SK-N-DZ (cell line): ENCODE measurements at places on chromosomes 6 and 20.

DNA sequence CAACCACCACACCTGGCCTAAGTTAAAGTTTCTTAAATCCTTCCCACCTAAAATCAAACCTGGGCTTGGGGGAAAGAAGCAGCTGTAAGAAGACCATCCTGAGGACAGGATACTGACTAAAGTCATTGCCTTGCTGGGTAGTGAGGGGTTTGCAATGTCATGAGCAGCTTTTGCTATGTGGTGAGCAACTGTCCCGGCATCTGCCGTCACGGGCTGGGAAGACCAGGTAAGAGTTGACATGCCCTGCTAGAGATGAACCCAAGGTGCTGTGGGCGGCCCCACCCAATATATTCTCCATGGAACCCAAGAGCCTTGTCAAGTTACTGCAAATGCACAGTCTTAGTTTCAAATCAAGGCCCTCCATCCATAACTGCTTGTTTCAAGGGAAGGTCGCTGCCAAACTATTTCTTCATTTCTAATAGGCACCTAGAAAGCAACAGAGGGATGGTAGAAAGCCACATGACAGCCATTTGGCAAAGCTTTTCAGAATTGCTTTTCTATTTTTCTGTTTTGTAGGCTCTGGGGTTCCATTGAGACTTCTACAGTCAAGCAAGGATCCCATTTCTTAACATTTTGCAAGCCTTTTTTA is 357.8 kb upstream of the JARID2 start:
- no peak for DNase-seq

- no peak for DNase-seq
Observed at GRCh38 chr20:8675896-8676295, 393.0 kb upstream of the PLCB4 start.

DNA sequence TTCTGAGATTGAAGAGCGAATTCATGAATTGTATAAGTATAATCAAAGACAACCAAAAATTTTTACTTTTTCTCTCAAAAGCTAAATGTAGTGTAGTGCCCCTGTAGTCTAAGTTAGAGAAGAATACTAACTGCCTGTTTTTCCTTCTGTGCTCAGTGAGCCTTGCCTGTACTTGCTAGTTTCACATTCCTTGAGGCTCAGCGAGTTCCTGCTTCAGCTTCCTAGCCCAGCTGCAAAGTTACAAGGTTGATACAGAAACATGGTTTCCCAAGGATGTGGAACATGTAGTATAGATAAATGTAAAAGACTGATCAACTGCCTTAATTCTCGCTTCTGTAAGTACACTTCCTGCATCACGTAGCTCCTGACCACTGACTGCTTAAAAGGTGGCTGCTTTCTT is 33.1 kb upstream of the SEC63 start:
- no peak for DNase-seq

GRCh38 chr6:156273065-156273711 is 504.0 kb upstream of the ARID1B start:
- DNase-seq: no peak

DNA sequence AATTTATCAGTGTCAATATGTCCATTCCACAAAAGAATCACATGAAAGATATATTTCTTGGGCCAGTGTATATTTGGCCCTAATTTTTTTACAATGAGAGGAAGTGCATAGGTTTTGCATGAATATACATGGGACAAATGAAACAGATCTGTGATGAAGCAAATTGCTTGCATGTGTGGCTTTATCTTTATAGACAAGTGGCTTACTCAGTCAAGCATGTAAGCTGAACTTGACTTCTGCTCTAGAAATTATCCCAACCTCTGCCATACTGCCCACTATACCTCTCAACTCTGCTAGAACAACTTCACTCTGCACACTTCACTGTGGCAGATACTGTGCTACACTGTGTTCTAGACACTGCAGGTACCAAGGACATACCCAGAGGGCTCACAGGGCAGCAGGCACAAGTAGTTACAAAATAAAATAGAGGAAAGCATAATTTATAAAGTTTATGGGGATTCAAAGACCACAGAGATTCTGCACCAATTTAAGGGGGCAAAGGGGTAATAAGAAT is 349.2 kb upstream of the HSF2 start:
- DNase-seq: no peak

DNA sequence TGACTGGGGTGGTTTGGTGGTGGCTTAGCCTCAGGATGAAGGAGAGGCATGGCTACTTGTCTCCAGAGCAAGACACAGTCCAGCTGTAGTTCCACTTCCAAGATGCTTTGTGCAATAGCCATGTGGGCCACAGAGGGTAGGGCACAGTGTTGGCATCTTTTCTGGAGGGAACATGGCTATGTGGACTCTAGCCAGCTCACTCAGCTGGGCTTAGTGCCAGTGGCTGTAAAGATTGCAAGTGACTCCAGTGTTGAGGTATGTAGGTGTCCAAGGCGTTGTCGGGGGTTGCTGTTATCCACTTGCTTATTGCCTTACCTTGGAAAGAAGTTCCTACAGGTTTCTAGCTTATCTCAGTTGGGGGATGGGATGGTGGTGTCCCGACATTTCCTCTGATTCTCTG is 233.4 kb downstream of the CD109 start:
- no peak for DNase-seq

- DNase-seq: no peak
Observed at GRCh38 chr20:56439771-56440291, 27.8 kb downstream of the CASS4 start.
